ENCODE measurements at places on chromosomes 5 and 9.

DNA sequence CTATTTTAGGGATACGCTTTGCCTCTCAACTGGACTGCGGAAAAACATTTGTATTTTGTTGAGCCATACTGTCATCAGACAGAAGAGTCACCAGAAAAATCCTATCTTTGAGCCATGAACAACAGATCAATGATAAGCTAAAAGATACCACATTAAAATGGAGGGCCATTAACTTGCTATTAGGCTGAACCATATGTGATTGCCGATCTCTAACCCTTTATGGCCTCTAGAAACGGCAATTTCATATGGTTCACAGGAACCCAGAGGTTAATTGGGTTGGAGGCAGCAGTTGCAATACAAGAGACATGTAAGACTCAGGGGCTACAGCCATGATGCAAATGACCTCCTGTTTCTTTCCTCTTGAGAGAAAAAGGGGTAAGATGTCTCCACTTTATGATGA is 69.8 kb downstream of the MYO10 start:
- DNase-seq, result no peak

DNA sequence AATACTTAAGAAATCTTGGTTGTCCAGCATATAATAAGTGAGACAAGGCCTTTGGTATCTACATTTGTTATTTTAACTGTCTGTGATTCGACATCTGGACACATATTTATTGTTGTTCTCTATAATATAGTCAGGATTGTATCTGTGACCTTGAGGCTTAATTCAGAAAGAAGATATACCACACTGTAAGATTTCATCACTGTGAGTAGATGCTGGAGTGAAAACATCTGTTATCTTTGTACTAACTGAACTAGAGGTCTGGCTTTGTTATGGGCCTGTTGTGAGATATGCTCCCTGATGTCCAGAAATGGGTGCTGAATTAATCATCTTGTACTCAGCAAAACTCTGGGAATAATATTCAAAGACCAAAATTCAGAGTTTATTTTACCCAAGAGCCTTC is 148.5 kb downstream of the ISOC1 start:
- no peak for DNase-seq

DNA sequence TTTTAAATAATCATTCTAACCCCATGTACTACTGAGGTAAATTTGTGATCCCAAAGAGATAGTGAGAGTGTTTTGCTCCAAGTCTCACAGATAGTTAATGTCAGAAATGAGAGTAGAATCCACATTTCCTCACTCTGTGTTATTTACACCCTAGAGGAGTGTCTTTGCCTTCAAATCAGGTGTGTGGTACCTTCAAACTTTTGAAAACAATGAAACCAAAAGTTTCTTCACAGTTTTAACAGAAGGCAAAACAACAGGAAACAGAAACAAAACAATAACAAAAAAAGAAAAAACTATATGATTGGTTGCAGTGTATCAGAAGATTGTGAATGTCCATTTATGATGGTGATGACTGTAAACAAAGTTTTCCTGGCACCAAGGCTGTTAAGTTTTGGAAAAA is 85.9 kb downstream of the ERBIN start:
- no peak for DNase-seq

DNA sequence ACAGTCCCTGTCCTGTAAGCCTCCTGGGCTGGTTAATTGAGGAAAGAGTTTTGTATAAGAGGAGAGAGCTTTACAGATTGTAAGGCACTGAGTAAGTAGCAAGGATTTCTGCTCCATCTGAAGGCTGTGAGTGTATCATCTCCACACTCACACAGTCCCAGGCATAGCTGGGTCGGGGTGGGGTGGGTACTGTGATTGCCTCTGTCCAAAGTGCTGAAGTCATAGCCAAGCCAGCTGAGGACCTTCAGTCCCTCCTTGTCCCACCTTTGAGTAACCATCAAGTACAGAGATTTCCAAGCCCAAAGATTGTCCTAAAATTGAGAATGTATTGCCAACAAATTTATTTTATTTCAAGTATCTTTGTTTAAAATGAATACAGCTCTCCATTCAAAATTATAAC is 5.5 kb upstream of the DNAJB5 start:
- DNase-seq, result peak; percentile 23

DNA sequence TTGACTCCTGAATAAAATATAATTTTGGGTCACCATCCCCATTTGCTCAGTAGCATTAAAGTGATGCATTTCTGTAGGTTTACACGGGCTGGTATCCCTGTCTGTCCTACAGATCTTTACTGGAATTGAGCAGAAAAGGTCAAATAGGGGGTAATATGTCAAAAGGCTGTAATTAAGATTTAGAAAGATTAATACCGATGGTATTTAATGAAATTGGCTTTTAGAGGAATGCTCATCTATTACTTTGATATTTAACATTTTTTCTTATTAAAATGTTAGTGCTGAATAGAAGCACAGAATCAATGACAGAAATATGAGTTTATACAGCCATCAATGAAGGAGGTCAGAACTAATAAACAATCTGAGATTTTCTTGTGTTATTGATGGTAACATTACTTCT is 1762.2 kb upstream of the WWC1 start:
- DNase-seq, result no peak

- no peak for DNase-seq
Measured at GRCh38 chr5:155040984-155041653, 27.6 kb downstream of the KIF4B start.

DNA sequence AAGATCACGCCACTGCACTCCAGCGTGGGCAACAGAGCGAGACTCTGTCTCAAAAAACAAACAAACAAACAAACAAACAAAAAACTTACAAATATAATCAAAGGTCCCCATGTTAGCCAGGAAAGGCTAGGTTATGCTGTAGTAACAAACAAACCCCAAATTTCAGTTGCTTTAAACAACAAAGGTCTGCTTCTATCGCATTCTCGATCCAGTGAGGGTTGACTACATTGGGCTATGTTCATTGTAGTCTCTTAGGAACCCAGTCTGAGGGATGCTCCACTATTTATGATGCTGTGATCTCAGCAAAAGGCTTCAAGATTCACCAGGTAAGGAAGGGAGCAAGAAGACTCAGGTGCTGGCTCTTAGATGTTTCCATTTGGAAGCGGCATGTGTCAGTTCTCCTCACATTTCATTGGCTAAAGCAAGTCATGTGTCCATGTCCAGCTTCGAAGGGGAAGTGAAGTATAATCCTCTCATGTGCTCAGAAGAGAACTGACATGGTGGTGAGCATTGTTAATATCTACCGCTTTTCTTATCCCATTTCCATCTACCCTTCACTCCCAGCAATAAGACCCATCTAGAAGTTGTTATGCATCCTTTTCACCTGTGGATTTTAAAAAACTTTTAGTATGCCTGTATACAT is 26.5 kb upstream of the NEK6 start:
- no peak for DNase-seq

- DNase-seq, result no peak
Measured at GRCh38 chr5:176396330-176396729, 7.8 kb downstream of the HIGD2A start.
